ENCODE measurements at places on chromosomes 12 and 14.

DNA sequence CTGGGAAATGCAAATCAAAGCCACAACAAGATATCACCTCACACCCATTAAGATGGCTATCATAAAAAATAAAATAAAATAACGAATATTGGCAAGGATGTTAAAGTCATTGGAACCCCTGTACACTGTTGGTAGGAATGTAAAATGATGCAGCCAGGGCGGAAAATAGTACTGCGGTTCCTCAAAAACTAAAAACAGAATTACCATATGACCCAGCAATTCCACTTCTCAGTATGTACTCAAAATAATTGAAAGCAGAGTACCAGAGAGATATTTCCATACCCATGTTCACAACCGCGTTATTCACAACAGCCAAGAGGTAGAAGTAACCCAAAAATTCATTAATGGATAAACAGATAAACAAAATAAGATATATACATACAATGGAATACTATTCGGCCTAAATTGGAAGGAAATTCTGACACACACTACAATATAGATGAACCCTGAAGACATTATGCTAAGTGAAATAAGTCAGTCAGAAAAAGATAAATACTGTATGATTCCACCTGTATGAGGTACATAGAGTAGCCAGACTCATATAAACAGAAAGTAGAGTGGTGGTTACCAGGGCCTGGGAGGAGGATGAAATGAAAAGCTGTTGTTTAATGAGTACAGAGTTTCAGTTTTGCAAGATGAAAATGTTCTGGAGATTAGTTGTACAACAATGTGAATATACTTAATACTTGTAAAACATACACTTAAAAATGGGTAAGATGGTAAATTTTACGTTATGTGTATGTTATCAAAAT lies 84.6 kb downstream of the TXNDC16 start:
- H3K4me3 ChIP-seq, result no peak overlapping the region
- no peak overlapping the region for H3K27ac ChIP-seq
- H3K4me1 ChIP-seq, result no peaks in the 10 kb centered on the region
- H3K36me3 ChIP-seq, result no peaks in the 10 kb centered on the region

GRCh38 chr12:56687223-56688128 lies 608 bp downstream of the PTGES3 start:
- no peaks in the 10 kb centered on the region for H3K36me3 ChIP-seq
- peak overlapping the region; percentile 95 for H3K4me3 ChIP-seq
- no peaks in the 10 kb centered on the region for H3K27me3 ChIP-seq
- no peaks in the 10 kb centered on the region for H3K4me1 ChIP-seq

DNA sequence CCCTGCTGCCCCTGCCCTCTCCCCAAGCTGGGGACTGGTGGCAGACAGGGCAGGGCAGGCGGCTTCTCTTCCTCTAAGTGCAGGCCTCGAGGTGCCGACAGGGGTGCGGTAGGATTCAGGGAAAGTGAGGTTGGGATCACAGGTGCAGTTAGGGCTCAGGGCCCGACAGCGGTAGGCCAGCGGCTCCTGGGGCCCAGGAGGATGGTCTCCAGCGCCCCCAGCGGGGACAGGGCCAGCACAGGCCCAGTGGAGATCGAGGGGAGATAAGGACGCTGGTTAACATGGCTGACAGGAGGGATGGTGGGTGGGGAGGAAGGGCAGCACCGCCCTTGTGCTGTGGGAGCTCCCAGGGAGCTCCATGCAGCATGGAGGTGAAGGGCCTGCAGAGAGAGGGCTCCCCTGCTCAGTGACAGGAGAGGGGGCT lies 935 bp upstream of the CRIP1 start:
- DNase-seq, result no peak
- peaks cover 16% of the 10 kb centered on the region for H3K4me1 ChIP-seq
- H3K27ac ChIP-seq, result no peak overlapping the region
- H3K36me3 ChIP-seq, result no peaks in the 10 kb centered on the region

GRCh38 chr12:132327336-132328171 lies 1.8 kb downstream of the GALNT9 start:
- H3K27me3 ChIP-seq, result peaks cover 5% of the 10 kb centered on the region
- no peak overlapping the region for H3K4me3 ChIP-seq
- DNase-seq, result no peak
- no peak overlapping the region for H3K27ac ChIP-seq

DNA sequence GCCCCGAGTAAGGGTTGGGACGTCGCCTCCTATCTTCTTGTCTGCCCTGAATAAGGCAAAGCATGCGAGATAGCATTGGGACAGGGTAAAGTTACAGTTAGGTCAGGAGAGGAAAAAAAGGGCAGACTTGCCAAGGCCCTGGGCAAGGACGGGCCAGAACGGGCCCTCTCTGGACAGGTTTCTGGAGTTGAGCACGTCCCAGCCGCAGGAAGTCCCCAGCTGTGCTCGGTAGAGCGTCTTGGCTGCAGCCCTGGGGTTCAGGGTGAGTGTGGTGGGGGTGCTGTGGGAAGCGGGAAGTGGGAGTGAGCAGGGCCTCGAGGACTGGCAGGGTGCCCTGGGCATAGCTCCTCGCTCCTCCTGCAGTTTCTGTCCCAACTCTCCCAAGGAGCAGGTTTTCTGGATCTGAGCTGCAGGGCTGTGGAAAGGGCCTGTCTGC lies 5.4 kb downstream of the RPS6KL1 start:
- no peaks in the 10 kb centered on the region for H3K27me3 ChIP-seq
- peaks cover 5% of the 10 kb centered on the region for H3K4me1 ChIP-seq
- no peak overlapping the region for H3K4me3 ChIP-seq
- peak overlapping the region; percentile 36 for H3K27ac ChIP-seq

GRCh38 chr12:31588976-31589375 lies 2.0 kb downstream of the DENND5B start:
- H3K36me3 ChIP-seq, result no peaks in the 10 kb centered on the region
- H3K27me3 ChIP-seq, result no peaks in the 10 kb centered on the region
- no peak for DNase-seq
- H3K4me1 ChIP-seq, result peaks cover 8% of the 10 kb centered on the region

GRCh38 chr12:106310687-106311086 lies 8.2 kb downstream of the TCP11L2 start:
- no peak overlapping the region for H3K4me3 ChIP-seq
- no peaks in the 10 kb centered on the region for H3K27me3 ChIP-seq
- peaks cover 5% of the 10 kb centered on the region for H3K36me3 ChIP-seq

DNA sequence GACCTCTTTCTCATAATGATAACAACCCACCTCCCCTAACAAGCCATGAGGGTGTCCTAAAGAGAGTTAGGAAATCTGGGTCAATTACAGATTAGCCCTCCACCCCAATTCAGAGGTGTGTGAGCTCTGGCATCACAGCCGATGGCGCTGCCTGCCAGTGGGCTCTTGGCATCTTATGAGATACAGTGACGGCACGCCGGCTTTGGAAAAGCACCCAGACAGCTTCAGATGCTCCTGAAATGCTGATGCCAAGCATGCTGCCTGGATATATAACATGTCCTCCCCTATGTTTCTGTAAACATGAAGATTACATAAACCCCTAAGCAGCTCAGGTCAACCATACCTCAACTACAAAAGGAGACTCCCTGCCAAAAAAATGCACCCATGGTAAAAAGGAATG lies 152.6 kb downstream of the TTC7B start:
- no peak for DNase-seq
- H3K4me1 ChIP-seq, result no peaks in the 10 kb centered on the region
- H3K36me3 ChIP-seq, result no peaks in the 10 kb centered on the region
- H3K4me3 ChIP-seq, result no peak overlapping the region
- no peaks in the 10 kb centered on the region for H3K27me3 ChIP-seq

- peaks cover 12% of the 10 kb centered on the region for H3K4me1 ChIP-seq
- DNase-seq, result no peak
- H3K27me3 ChIP-seq, result no peaks in the 10 kb centered on the region
- H3K36me3 ChIP-seq, result peaks cover 6% of the 10 kb centered on the region
- no peak overlapping the region for H3K4me3 ChIP-seq
Measured at GRCh38 chr14:103514596-103515421, 7.8 kb downstream of the CKB start.

DNA sequence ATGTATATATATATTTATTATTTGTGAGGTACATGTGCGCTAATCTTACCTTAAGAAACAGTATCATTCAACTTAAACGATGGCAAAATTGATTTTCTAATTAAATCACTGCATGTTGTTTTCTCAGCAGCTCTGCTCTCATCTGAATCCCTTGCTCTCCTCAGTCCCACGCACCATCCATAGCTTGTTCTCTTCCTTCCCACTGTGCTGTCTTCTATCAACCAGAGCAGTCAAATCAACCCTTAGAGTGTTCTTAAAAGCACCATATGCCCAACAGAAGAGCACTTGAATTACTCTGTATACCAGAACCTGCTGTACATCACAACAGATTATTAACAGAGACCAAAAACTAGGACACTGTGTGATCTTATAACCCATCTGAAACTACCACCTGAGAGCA lies 209.4 kb upstream of the G2E3 start:
- H3K27ac ChIP-seq, result no peak overlapping the region
- no peak for DNase-seq
- H3K36me3 ChIP-seq, result no peaks in the 10 kb centered on the region
- H3K4me3 ChIP-seq, result no peak overlapping the region
- no peaks in the 10 kb centered on the region for H3K4me1 ChIP-seq

DNA sequence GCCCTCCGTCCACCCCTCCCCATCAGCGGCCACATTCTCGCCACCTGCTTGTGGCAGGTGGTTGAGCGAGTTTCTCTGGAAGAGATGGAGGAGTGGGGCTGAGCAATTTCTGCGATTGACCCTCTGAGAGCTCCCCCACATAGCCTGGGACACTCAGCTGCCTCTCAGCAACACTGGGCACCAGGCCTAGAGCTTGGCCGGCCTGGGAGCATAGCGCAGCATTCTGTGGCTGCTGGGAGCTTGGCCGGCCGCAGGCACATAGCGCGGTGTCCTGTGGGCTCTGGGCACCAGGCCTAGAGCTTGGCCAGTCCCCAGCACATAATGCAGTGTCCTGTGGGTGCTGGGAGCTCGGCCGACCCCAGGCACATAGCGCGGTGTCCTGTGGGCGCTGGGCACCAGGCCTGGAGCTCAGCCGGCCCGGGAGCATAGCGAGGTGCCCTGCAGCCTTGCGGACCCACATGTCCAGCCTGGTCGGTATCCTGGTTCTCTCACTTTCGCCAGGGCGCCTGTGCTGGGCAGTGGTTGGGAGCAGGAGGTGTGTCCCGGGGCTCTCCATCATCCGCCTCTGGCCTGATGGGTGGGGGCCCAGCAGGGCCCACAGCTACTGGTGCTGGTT lies 43.8 kb downstream of the LRCOL1 start:
- no peak overlapping the region for H3K27ac ChIP-seq
- no peaks in the 10 kb centered on the region for H3K27me3 ChIP-seq
- no peaks in the 10 kb centered on the region for H3K36me3 ChIP-seq
- no peak for DNase-seq
- no peaks in the 10 kb centered on the region for H3K4me1 ChIP-seq

DNA sequence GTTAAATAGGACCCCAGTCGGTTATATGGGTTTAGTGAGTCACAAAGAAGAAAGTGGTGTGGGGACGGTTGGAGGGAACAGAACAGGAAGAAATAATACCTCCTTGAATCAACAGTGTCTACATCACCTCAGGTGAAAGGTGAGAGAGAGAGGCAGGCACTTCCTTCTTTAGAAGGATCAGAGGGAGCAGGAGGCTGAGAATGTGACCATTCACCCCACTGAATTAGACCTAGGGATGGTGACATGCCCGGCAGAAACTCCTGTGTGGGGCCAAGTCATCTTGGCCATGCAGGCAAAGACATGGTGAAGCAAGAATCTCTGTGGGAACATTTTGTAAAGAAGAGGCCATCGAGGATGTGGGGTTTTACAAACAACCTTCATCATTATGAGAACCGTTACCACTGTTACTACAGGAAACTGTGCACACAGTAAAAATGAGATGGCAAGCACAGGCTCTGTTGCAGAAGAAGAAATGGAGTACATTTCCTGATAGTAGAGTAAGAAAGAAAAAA lies 1196.9 kb downstream of the VRK1 start:
- H3K27me3 ChIP-seq, result no peaks in the 10 kb centered on the region
- no peaks in the 10 kb centered on the region for H3K4me1 ChIP-seq
- H3K27ac ChIP-seq, result no peak overlapping the region
- no peak for DNase-seq
- no peaks in the 10 kb centered on the region for H3K36me3 ChIP-seq
- no peak overlapping the region for H3K4me3 ChIP-seq

DNA sequence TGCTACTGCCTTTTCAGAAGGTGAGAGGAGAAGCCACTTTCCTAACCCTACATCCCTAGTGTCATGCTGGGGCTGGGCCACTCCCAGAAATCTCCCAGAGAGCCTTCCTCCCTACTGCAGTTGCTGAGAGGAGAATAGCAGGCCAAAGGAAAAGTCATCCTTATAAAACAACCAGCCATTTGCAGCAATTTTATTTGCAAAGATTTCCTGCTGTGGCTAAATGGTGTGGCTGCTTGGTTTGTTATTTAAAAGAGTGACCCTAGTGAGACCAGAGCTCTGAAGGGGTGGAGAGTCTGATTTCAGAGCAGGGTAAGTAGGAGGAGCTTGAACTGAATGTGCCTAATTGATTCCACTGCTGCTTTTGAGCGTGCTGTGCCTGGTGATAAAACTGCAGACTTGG lies 232.0 kb downstream of the GRIN2B start:
- no peak overlapping the region for H3K27ac ChIP-seq
- H3K4me3 ChIP-seq, result no peak overlapping the region
- no peaks in the 10 kb centered on the region for H3K36me3 ChIP-seq
- peaks cover 4% of the 10 kb centered on the region for H3K27me3 ChIP-seq
- no peak for DNase-seq
- H3K4me1 ChIP-seq, result no peaks in the 10 kb centered on the region

DNA sequence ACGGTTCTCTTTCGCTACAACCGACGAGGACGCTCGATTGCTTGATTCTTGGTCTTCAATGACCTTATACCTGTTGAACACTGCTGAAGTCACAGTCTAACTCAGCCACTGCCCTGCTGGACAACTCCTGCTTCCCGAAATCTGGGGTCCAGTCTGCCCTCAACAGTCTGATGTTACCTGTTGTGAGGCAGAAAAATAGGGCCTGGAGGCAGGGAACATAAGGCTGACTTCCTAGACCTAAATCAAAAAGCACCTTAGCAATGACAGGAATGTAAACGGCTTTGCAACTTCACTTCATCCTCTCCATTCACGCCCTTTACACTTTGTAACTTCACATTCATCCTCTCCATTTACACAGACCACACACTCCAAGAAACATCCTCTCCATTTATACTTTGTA lies 597 bp upstream of the GLTP start:
- no peak for DNase-seq
- no peaks in the 10 kb centered on the region for H3K36me3 ChIP-seq
- H3K27me3 ChIP-seq, result no peaks in the 10 kb centered on the region
- peaks cover 6% of the 10 kb centered on the region for H3K4me1 ChIP-seq
- no peak overlapping the region for H3K4me3 ChIP-seq

DNA sequence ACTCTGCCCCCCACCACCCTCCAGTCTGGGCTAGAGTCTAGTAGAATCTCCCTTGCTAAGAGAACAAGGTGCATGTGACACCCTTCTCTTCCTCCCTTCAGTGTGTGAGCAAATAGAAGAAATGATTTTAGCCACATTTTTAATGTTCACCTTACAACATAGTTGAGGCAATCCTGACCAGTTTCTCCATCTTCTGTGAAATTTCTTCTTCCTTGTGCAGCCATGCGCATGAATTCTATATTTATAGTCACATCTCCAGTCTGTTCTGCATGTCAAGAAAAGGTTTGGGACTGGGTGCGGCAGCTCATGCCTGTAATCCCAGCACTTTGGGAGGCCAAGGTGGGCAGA lies 9.5 kb upstream of the LTA4H start:
- no peak overlapping the region for H3K27ac ChIP-seq
- H3K36me3 ChIP-seq, result no peaks in the 10 kb centered on the region
- no peak for DNase-seq
- peaks cover 8% of the 10 kb centered on the region for H3K4me1 ChIP-seq
- no peaks in the 10 kb centered on the region for H3K27me3 ChIP-seq

All from liver (tissue), 10 donors.